Astrocyte (in vitro differentiated cells and primary cell): ENCODE measurements at places on chromosomes 2 and 18.
A peak's percentile ranks its signal among the peaks of the same experiment; 100 is the strongest.

DNA sequence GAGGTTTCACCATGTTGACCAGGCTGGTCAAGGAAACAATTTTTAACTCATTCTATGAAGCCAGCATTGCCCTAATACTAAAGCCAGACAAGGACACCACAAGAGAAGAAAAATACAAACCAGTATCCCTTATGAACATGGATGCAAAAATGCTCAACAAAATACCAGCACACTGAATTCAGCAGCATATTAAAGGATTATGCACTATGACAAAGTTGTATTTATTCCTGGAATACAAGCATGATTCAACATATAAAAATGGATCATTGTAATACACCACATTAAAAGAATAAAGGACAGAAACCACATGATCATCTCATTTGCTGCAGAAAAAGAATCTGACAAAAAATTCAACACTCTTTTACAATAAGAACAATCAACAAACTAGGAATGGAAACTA lies 138.7 kb downstream of the RAB3GAP1 start:
- no peak for DNase-seq

DNA sequence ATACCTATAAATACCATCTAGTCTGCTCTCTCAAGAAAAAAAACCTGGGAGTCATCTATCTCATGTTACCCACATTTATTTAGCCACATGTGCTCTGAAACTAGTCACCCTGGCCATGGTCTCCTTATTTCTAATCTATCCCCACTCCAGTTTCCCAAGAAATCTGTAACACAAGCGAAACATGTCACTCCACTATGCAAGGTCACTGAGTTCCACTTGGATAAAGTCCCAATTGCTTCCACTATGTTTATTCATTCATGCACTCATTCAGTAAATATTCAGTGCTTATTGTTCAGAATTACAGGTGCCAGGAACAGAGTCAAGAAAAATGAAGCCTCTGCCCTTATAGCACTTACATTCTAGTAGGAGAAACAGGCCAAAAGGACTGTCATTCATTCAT lies 369.4 kb upstream of the CYRIA start:
- DNase-seq: peak; percentile 90

GRCh38 chr2:108074946-108075345 lies 88.6 kb downstream of the SLC5A7 start:
- DNase-seq: no peak

DNA sequence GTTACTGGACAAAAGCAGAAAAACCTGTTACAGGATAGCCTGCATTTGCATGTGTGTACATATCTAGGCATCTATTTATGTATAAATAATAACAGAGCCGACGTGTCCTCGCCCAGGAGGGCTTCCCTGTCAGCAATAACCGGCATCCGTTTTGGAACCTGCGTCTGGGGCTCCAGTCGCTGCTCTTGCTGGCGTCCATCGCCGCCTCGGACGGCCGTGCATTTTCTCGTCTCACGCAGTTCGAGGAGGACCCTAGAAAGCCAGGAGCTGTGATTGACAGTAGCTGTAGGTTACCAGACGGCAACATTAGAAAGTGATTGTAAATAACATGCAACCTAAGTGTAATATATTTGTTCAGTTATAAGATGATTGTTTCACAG lies 132.6 kb downstream of the NFATC1 start:
- no peak for DNase-seq

- peak; percentile 94 for DNase-seq
Measured at GRCh38 chr18:34911661-34912384, 129.4 kb upstream of the MAPRE2 start.

DNA sequence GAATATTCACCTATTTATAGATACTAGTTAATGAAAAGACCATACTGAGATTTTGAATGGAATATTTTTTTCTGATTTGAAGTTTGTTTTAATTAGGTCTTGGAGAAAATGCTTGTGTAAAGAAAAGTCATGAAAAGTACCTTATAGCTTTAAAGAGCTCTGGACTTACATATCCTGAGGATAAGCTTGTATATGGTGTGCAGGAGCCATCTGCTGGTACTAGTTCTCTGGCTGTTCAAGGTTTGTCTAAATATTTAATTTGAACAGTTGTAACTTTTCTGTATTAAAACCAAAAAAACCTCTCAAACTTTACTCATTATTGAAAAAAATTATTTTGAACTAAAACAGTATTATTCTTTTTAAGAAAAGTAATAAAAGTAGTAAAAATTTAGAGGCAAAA lies 50.1 kb downstream of the UBR3 start:
- DNase-seq: no peak

DNA sequence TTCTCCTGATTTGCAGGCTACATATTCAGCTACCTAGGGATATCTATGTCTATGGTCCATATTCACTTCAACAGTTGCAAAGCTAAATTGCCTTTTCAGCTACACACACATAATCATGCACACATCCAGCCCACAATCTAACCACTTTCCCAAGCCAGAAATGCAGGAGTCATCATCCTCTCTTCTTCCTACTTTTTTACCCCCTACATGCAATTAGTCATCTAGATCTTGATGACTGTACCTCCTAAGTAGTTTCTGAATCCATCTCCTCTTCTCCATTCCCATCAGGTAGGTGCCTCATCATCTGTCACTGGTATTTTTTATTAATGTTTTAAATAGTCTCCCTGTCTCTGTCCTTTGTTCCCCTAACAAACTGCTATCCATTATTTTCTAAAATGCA lies 23.7 kb upstream of the SPRED2 start:
- peak; percentile 89 for DNase-seq

- no peak for DNase-seq
Measured at GRCh38 chr2:112757265-112757664, 7.1 kb downstream of the CKAP2L start.

- peak; percentile 33 for DNase-seq
Measured at GRCh38 chr2:222613715-222614331, 42.1 kb downstream of the FARSB start.
